NCI-H2171 (cell line): ENCODE measurements at places on chromosomes 6 and 20.

DNA sequence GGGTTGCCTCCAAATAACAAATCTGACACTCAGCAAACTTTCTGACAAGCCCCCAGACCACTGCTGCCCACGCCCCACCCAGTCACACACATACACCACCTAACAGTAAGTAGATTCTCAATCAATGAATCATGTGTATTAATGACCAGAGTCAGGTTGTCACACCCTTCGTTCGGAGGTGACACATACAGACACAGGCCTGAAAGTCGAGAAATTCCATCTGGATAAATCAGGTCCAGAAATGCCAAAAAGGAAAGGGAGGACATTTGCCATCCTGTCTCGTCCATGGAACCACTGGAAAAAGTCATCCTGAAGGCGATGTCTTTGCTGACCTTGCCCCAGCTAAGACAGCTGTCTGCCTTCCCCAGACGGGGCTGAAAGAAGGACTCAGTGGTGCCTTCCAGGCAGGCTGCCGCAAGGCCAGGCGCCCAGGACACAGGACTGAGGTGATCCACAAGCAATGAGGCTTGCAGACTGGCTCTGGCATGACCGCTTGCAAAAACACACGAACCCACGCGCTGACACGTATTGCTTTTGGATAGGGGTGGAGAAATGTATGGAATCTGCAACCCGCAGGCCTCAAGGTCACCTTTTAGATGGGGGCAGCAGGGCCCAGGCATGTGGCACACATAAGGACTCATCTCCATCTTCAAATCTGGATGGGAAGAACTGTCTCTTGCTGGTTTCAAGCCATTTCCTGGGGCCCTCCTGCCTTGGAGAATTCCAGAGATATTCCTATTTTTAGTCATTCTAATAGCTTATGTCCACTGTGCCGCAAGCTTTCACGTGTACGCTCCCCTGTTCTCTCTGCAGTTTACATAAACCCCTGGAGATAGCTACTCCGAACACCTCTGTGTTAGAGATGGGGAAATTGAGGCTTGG lies 9.0 kb downstream of the NFATC2 start:
- no peak for DNase-seq

- DNase-seq: no peak
Measured at GRCh38 chr20:34023937-34024722, 30.4 kb downstream of the RALY start.

DNA sequence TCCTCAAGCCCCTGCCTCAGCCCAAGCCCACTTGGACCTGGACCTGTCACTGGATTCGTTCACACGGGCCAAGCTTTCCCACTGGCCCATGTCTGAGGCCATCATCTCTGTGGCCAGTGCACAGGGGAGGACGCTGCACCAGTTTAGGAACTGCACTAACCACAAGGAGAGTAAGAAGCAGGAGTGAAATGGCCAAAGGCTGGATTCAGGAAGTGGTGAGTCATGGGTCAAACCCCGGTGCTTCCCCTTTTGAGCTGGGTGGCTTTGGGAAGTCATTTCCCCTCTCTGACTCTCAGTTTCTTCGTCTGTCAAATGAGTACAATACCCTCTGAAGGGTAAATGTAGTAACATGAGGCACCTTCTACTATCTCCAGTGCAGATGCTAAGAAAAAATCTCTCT lies 87.9 kb downstream of the CD40 start:
- DNase-seq: no peak

- no peak for DNase-seq
Measured at GRCh38 chr6:12009876-12010634, 2.1 kb upstream of the HIVEP1 start.

GRCh38 chr6:72820906-72821305 lies 199.0 kb downstream of the KCNQ5 start:
- no peak for DNase-seq

GRCh38 chr6:119096721-119097565 lies 18.5 kb upstream of the FAM184A start:
- DNase-seq: no peak

- no peak for DNase-seq
Measured at GRCh38 chr6:162156146-162156545, 571.4 kb downstream of the PRKN start.

GRCh38 chr20:13425381-13426135 lies 204.5 kb downstream of the ISM1 start:
- no peak for DNase-seq

- no peak for DNase-seq
Measured at GRCh38 chr6:132733283-132733682, 19.4 kb upstream of the VNN1 start.

DNA sequence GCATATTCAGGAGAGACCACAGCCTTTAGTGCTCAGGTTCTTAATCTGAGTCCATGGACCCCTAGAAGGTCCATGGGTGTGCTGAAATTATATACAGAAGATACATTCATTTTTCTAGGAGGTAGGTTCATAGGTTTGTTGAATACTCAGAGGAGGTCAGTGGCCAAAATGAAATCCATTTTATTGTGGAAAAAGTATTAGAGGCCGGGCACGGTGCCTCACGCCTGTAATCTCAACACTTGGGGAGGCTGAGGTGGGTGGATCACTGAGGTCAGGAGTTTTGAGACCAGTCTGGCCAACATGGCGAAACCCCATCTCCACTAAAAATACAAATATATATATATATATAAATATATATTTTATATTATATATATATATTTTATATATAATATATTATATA lies 9.0 kb upstream of the UST start:
- no peak for DNase-seq

DNA sequence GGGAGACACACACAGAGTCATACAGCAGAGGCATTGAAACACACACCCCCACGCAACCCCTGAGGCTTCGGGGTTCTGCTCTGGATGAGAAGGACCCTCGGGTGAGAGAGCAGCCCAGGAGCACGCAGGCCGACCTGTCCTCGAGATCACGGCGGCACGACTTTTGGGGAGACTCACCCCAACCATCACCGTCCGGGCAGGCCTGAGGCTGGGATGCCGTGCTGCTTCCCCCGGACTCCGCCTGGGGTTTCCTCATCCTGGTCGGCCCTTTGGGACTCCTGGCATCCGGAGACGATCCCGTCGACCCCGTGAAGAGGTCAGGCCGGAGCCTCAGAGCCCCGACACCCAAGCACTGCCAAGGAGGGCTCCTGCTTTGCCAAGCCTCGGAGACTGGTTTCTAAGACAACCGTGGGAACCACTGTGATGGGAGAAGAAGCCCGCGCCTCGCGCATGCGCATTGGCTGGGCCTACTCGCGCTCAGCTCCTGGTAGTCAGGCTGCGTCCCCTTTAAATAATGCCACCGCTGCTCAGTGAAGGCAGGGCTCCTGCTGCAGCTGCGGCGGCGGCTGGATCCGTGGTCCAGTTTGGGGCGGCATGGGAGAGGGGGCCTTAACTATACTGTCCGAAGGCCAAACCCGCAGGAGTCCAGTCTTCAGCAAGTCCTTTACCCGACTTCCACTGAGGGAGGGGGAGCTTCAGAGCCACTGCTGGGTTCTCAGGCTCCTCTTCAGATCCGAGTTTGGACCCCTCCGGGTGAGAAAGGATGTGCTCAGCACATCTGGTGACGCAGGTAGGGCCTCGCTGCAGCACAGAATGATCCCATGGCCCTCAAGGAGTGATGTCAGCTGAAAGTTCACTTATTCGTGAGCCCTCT lies 171.4 kb upstream of the ZNF337 start:
- peak; percentile 21 for DNase-seq

DNA sequence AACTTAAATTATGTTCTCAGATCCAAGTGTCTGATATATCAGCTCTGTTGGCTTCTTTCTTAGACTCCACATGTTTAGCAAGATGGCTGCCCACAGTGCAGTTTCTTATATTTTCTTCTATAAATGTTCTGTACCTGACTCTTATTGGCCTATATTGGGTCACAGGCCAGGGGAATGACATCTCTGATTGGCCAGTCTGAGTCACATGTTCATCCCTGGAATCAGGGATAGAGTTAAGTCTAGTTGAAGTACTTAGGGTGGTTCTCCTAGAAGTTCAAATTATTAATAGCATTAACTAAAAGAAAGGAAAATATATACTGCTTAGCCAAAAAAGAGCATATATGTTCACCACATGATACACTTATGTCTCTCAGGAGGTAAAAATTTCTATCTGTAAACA lies 105.3 kb upstream of the SLC22A16 start:
- DNase-seq: no peak
